CD4-positive, CD25-positive, alpha-beta regulatory T cell (primary cell): ENCODE measurements at places on chromosomes 3 and 15. TPM values are rescaled to one million over a fixed set of nuclear protein-coding genes. Genes with fewer than 3 reads are reported as not detected.

CRABP1 gene
- not detected for total RNA-seq

GRCh38 chr3:78665776-78666469, 1101.9 kb downstream of the ROBO1 start:
- no peak overlapping the region for H3K27ac ChIP-seq
- H3K4me3 ChIP-seq, result no peak overlapping the region
- no peaks in the 10 kb centered on the region for H3K4me1 ChIP-seq
- no peaks in the 10 kb centered on the region for H3K27me3 ChIP-seq

TP53BP1 gene
- 42.1 TPM for total RNA-seq

DOCK3 gene
- 0.35 TPM for total RNA-seq

GRCh38 chr15:63601704-63602185, 4.6 kb downstream of the FBXL22 start:
- H3K4me3 ChIP-seq, result peak overlapping the region; percentile 84
- H3K36me3 ChIP-seq, result no peaks in the 10 kb centered on the region
- DNase-seq, result no peak
- peaks cover 46% of the 10 kb centered on the region for H3K4me1 ChIP-seq

LSMEM2 gene
- total RNA-seq, result not detected

SLC22A13 gene
- total RNA-seq, result 0.76 TPM

DNA sequence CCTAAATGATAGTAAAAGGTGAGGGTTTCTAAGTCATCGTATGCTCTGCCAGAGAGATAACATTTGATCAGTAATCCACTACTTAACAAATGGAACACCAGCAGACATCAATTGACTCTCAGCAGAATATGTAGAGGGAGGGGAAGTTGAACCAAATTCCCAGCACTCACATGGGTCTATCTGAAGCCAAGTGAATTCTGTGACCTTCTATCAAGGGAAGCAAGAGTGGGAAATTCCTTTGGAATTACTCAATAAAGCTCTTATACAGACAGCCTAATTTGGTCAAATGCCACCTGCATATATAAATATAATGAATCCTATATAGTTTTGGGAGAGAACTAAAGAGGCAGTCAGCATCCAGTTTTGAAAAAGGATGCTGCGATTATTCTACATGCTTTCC, 15.8 kb upstream of the KCNMB2 start:
- H3K4me1 ChIP-seq, result no peaks in the 10 kb centered on the region
- DNase-seq, result no peak
- H3K27ac ChIP-seq, result no peak overlapping the region

DNA sequence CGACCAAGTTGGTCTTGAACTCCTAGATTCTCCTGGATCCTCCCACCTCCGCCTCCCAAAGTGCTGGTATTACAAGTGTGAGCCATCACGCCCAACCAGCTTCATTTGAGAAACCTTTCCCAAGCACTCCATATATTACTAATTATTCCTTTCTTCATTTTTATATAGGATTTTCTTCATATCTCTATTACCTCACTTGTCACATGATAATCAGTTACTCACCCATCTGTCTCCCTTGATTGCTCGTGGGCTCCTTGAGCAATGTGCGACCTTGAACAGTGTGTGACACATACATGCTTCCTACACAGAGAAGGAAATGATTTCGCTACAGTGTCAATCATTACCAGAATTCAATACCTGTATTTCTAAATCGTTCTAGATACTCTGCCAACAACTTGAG, 110.7 kb upstream of the C2CD4B start:
- no peak overlapping the region for H3K27ac ChIP-seq
- no peaks in the 10 kb centered on the region for H3K4me1 ChIP-seq
- no peak for DNase-seq
- peaks cover 11% of the 10 kb centered on the region for H3K27me3 ChIP-seq
- no peak overlapping the region for H3K4me3 ChIP-seq
- no peaks in the 10 kb centered on the region for H3K36me3 ChIP-seq

AHSG gene
- not detected for total RNA-seq

GRCh38 chr15:98782801-98783200, 134.5 kb downstream of the IGF1R start:
- H3K27ac ChIP-seq, result no peak overlapping the region
- H3K27me3 ChIP-seq, result no peaks in the 10 kb centered on the region
- peaks cover 9% of the 10 kb centered on the region for H3K4me1 ChIP-seq
- no peaks in the 10 kb centered on the region for H3K36me3 ChIP-seq
